Choroid plexus epithelial cell (primary cell): ENCODE measurements at places on chromosomes 12 and 14.
A peak's percentile ranks its signal among the peaks of the same experiment; 100 is the strongest.

- no peak for DNase-seq
Measured at GRCh38 chr12:111078731-111079130, 158.4 kb upstream of the MYL2 start.

DNA sequence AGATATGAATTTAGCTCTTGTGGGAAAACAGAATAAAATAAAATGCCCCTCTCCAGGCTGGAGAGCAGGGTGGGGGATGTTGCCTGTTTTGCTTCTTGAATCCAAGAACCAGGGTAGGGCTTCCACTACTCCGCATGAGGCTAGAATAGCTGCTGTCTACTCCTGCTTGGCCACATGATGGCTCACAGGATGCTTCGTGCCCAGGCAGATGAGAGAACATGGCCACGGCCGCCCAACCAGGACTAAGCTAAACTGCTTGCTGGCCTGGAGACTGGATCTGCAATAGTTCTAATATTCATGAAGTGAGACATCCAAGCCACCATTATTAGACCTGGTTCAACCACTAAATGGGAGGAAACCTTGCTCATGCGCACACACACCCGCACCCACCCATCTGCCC, 122.2 kb upstream of the METAP2 start:
- peak; percentile 22 for DNase-seq

GRCh38 chr12:71460850-71461609, 21.4 kb downstream of the LGR5 start:
- no peak for DNase-seq

DNA sequence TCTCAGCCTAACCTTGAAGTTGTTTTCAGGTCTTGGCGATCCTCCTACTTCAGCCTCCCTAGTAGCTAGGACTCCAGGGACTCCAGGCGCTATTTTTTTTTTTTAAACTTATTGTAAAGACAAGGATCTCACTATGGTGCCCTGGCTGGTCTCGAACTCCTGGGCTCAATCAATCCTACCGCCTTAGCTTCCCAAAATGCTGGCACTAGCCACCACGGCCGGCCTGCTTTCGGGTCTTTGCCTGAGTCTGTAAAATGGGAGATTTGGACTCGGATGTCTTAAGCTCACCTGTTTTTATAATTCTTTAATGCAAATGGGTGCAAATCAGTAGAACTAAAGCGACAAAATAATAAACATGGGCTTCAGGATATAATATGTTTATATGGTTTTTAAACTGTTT, 858 bp upstream of the SYT10 start:
- DNase-seq, result no peak

DNA sequence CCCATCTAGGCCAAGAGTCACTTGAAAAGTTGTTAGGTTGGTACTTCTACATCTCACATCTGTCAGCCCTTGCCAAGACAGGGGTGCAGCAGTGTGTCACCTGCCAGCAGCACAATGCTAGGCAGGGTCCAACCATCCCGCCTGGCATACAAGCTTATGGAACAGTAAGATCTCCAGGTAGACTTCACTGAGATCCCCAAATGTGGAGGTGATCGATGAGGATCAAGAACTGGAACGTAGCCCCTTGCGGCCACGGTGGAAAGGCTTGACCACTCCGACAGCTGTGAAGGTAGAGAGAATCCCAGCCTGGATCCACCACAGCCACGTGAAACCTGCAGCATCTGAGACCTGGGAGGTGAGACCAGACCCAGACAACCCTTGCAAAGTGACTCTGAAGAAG, 696.0 kb upstream of the LMO3 start:
- no peak for DNase-seq

DNA sequence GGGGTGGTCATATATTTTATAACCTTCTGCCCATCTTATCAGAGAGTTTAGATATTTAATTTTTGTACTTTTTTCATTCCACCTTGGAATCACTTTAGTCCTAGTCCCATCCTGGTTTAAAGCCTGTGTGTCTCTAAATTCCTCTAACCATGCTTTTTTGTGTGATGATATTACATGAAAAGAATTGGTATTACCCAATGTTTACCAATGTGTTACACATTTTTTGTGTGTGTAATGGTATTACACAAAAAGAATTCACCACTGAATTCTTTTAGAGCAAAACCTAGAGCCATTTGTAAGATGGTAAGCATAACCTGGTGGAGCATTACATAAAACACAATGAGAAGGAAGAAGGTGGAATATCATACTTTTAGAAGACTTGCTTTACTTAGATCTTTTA, 77.5 kb downstream of the FAR2 start:
- DNase-seq, result peak; percentile 66

GRCh38 chr14:34642595-34642994, 12.6 kb upstream of the SNX6 start:
- no peak for DNase-seq

DNA sequence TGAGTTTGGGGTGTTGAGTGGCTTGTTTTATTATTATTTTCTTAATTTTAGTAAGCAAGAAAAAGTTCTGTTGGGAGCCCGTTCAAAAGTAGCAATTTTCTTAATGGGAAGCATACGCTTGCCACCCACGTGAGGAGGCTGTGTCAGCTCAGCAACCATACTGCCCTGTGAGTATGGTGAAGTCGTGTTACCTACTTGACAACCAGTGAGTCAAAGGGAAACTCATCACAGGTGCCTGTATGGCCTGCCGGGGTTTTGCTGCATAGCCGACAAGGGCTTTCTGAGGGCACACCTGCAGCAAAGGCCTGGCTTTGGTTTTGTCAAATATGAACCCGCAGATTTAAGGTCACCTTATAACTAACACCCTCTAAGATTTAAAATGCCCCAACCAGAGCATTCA, 31.1 kb downstream of the PITPNM2 start:
- DNase-seq, result no peak

- no peak for DNase-seq
Measured at GRCh38 chr12:131391399-131391798, 319.5 kb upstream of the SFSWAP start.

- no peak for DNase-seq
Measured at GRCh38 chr12:43255522-43256111, 296.4 kb downstream of the ADAMTS20 start.

- DNase-seq, result no peak
Measured at GRCh38 chr12:131105736-131106348, 152.1 kb downstream of the ADGRD1 start.

GRCh38 chr12:124386661-124387527, 92.0 kb downstream of the RFLNA start:
- peak; percentile 45 for DNase-seq

DNA sequence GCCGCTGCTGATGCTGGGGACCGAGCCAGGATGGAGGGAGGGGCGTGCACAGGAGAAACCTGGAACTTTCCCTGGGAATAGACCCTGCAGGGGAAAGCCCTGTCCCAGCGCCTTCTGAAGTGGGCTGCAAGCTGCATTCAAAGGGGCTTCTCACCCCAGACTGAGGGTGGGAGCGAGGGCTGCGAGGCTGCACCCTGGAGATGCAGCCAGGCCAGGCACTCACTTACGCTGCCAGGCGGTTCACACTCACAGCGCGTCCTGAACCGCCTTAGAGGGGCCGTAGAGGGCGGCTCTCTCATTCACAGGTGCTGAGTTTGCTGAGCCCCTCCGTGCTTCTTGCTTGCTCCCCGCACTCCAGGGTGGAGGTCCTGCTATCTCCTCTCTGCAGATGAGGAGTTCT, 208.5 kb upstream of the C14orf180 start:
- no peak for DNase-seq

DNA sequence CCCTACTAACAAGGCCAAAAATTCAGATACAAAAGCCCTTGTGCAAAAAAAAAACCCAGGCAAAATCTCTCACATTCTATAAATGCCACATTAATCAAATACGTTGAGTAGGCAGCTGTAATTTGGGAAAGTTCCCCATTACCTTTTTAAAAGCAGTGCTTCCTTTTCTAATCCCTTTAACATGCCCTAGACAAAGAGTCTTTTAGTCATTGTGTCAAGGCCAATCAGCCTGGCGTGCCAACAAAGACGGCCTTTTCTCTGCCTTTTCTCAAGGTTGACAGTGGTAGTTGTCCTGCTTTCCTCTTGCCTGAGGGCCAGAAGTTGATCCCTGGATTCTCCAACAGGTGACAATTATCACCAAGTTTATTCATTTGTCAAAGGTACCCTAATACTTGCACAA, 62.5 kb upstream of the METAP2 start:
- DNase-seq, result no peak

DNA sequence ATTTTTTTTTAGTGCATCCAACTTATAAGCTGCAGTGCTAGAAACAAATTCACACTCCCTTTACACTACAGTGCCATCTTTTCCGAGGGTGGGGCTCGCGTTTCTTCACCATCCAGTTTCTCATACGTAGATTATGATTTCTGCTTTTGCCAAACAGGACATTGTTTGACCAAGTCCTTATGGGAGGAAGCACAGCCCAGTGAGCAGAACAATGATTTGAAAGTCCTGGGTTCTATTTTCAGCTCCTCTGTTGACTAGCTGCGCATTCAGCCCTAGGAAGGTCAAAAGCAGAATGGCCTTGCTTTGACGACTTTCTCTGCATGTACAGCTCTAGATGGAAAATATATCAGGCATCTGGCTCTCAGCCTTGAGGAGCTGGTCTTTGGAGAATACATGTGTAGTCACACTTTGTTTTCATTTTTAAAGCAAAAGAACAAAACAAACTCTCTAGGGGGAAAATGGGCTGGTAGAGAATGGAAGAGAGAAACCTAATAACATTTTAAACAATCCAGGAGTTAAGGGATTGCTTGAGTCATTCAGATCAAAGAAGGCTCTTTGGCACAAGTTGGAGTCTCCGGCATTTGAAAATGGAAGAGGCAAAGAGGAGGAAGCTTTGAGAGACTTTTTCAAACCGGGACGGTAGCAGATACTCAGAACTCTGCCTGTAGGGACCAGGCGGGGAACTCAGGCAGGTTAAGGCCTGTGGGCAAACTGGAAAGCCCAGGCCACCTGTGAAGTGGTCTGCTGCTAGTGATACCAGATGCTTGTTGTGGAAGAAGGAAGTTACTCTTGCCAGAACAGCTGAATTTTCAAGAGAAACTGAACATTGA, 257.3 kb upstream of the PLEKHG7 start:
- no peak for DNase-seq

DNA sequence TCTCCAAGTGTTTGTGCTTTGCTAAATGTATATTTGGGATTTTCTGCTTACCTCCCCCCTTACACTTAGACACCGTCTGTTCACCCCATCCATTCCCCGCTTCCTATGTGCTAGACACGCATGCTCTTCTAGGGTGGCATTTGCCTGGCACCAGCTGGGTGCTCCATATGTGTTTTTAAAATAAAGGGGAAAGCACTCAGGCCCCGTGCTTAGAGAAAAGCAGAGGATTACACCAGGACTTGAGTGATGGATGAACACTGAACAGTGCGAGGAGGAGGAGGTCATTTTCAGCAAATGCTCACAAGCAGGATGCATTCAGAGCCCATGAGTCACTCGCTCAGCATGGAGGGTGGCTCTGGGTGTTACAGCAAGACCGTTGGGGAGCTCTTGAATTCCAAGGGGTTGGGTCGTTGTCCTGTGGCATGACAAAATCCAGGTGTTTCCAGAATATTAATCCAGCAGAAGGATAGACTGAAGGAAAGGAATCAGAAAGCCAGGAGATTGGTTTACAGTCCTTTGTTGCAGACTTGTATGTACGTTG, 2.9 kb upstream of the BDKRB1 start:
- DNase-seq, result peak; percentile 98

GRCh38 chr14:92534932-92535643, 21.5 kb downstream of the RIN3 start:
- no peak for DNase-seq

DNA sequence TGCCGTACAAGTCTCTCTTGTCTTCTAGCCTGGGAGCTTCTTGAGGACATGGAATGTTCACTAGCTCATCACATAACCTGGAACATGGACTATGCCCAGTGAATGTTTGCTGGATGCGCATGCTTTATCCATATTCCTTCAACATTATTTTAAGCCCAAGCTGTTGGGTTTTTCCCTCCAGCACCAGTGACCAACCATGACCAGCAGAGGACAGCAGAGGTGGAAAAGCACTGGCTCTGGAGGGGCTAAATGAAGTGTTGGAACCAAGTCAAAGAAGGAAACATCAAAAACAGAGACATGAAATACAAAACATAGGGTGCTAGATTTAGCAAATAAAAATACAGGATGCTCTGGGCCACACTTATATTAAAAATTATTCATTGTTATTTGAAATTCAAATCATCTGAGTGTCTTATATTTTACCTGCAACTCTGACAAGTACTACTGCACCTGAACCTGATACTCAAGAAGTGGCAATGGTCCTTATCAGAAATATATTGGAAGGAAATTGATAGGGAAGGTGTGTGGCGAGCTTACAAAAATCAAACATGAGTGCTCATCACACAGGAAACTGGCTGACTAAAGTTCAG, 23.1 kb upstream of the HELB start:
- DNase-seq, result peak; percentile 72

GRCh38 chr12:110280392-110280778, 662 bp upstream of the ATP2A2 start:
- DNase-seq, result peak; percentile 42

DNA sequence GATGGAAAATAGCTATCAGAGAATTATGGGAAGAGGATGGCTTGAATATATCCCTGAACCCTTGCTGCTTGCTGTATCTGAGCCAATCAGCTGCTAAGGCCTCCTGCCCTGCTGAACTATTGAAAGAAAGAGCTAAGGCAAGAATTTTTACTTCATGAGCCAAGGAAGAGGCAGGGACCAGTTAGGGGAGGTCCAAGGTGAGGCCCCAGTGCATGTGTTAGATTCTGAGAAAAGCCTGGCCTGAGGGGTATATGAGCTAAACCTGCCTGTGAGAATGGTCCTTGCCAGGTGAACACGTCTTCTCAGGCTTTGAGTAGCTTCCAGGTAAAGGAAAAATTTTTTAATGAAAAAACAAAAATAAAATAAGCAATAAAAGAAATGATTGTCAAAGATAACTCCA, 218.0 kb downstream of the SYT1 start:
- no peak for DNase-seq

DNA sequence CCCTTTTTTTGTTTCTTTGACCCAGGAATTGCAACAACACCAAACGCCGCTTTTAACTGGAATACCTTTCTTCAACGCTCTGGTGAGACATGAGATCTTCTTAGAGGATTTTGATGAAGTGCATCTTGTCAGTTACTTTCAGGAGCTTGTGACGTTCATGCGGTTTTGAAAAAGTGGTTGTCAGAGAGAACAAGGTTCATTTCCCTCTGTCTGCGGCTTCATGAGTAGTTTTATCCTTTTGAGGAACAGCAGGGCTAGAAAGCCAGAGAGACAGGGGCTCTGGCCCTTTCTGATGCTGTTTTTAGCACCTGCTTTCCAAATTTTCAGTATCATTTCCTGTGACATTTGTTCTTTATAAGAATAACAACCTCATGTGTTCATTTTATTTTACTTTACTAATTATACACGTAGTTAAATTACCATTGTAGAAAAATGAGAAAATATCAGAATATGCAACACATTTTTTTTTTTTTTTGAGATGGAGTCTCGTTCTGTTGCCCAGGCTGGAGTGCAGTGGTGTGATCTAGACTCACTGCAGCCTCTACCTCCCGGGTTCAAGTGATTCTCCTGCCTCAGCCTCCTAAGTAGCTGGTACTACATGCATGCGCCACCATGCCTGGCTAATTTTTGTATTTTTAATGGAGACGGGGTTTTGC, 61.8 kb downstream of the GLT1D1 start:
- no peak for DNase-seq

DNA sequence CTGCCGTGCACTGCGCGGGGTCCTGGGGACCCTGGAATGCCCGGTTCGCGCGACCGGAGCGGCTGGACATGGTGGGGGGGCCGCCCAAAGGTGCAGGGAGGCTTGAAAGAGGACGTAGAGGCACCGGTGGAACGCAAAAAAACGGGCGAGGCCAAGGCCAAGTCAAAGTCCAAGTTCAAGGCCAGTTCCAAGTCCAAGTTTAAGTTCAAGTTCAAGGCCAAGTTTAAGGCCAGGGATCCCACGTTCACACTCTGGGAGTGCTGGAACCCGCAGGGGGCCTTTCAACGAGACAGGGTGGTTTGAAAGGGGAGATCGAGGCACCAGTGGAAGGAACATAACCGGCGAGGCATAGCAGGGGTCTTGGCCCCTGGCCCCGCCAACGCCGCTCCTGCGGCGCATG, 317.6 kb downstream of the ALG10 start:
- no peak for DNase-seq
